Activated naive CD8-positive, alpha-beta T cell treated with anti-CD3 and anti-CD28 coated beads, Interleukin-2, amount 50 U/mL, for 16 hours (primary cell): ENCODE measurements at places on chromosomes 6 and 20.

DNA sequence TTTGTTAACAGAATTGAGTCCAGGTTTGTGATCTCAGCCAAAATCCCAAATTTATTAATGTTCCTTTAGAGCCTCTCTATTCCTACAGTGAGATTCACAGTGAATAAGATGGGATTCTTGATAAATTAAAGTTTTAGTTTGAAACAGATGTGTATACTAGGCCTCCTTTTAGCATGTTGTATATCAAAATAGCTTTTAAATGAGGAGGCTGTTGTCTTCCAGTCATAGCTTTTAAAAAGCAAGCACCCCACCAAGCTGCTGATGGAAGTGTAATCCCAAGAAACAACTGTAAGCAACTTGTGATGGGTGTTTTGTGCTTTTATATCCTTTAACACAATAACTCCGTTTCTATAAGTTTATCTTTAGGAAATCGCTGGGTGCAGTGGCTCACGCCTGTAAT, 7.0 kb downstream of the GTF2H5 start:
- DNase-seq = no peak

- DNase-seq = no peak
Observed at GRCh38 chr20:14009208-14009607, 13.9 kb downstream of the MACROD2 start.

GRCh38 chr6:112780498-112781096, 433.5 kb downstream of the RFPL4B start:
- DNase-seq = no peak

- DNase-seq = no peak
Observed at GRCh38 chr6:76416821-76417605, 344.6 kb upstream of the IMPG1 start.

- no peak for DNase-seq
Observed at GRCh38 chr6:44706011-44706410, 318.5 kb downstream of the CDC5L start.

DNA sequence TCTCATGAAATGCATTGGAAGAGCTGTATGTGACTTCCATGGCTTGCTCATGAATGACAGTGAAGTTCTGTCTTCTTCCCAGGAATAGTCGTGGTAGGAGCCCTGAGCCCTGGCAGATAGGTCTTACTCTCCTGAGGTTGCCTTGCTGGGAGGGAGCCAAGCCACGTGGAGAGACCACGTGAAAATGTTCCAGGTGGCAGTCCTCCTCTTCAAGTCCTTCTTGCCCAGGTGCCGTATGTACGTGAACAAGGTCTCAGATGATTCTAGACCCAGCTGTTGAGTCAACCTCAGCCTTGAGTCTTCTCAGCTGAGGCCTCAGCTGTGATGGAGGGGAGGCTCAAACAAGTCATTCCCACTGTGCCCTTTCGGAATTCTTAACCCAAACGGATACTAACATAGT, 192.4 kb upstream of the PRDM1 start:
- no peak for DNase-seq

DNA sequence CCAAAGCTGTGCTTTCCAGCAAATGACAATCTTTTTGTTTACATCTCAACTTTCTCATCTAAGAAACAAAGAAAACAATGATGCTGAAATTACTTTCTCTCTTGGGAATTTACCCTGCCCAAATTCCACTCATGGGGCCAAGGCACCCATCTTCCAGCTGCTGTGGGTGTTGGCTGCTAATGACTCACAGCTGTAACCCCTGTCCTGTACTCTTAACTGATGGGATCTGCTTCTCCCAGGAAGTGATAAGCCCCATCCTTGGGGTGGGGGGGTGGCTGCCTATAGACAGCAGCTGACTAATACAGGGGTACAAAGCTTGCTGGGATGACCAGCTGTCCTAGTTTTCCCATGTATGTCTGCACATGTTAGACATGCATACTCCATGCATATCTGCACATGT, 938.6 kb downstream of the C6orf118 start:
- DNase-seq = no peak

DNA sequence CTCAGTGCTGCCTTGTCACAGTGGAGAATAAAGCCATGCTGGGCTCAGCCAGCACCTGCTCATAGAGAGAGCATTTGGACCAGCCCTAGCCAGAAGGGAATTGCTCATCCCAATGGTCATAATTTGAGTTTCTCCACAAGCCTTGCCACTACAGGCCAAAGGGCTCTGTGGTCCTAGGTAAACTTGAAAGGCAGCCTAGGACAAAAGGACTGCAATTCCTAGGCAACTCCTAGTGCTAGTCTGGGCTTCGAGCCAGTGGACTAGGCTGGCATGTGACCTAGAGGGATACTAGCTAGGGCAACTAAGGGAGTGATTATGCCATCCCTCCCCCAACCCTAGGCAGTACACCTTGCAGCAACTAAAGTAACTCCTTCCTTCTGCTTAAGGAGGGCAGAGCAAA, 516.2 kb downstream of the BCKDHB start:
- no peak for DNase-seq

DNA sequence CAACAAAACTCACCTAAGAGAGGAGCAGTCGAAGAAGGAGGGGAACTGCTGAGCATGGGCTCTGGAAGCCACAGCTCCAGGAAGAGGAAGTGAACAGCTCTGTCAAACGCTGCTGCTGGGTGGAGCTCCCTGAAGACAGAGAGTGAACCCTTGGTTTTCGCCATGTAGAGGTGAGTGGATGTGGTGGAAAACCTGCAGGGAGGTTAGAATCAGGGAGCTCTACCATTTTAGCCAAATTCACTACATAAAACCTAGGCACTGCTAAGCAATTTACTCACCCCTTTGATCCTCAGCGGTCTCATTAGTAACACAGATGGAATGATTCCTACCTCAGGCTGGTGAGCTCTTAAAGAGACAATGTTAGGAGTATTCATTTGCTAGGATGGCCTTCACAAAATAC, 19.4 kb upstream of the TFAP2A start:
- DNase-seq = no peak
